Breast epithelium (tissue), 4 donors: ENCODE measurements at places on chromosomes 4 and X. TPM values are rescaled to one million over a fixed set of nuclear protein-coding genes. Genes with fewer than 3 reads are reported as not detected.

GRCh38 chr4:176262243-176262642, 6.8 kb downstream of the ASB5 start:
- DNase-seq: no peak
- no peaks in the 10 kb centered on the region for H3K27me3 ChIP-seq
- no peaks in the 10 kb centered on the region for H3K4me1 ChIP-seq
- no peak overlapping the region for H3K27ac ChIP-seq
- no peak overlapping the region for H3K4me3 ChIP-seq

- H3K4me1 ChIP-seq: no peaks in the 10 kb centered on the region
- no peaks in the 10 kb centered on the region for H3K27me3 ChIP-seq
- no peak overlapping the region for H3K27ac ChIP-seq
- H3K4me3 ChIP-seq: no peak overlapping the region
- H3K36me3 ChIP-seq: no peaks in the 10 kb centered on the region
Observed at GRCh38 chrX:78066110-78066509, 37.9 kb upstream of the PGK1 start.

Gene CLDN22
- not detected for total RNA-seq

Gene FAM241A
- total RNA-seq: 7.5 TPM

Gene BCORL1
- total RNA-seq: 4.5 TPM
